ENCODE measurements at places on chromosomes 13 and 19.

DNA sequence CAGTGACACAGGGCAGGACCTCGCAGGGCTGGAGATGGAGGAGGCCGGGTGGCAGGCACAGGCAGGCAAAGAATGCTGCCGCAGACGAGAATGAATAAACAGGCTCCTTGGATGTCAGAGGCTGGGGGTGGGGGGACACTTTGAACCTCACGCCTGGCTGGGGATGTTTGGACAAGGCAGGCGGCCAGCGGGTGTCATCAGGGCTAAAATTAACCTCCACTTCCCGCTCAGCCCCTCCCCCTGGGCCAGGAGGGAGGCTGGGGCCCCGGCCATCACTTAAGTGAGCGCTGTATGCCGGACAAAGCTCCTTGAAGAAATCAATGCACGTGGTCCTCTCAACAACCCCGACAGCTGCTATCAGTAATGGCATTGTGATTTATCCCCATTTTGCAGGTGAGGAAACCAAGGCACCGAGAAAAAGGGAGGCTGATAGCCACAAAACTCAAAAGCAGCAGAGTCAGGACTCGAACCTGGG lies 10.3 kb upstream of the FUT5 start:
- DNase-seq = no peak

DNA sequence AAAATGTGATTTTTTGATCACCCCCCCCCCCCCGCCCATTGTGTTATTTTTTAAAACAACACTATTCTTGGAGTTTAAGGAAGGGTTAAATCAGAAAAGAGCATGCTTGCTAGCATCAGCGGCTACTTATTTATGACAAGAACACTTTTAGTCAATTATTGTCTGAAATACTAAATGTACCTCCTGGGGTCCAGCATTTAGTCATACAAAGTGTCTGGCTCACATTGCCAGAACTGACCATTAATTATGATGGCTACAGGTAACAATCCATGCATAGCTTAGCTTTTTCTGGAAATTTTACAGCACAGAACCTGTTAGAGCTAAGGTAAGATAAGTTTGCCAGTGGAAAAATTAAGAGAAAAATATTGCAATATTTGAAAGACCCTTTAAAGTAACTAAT lies 90.1 kb downstream of the PCDH9 start:
- DNase-seq = no peak

- DNase-seq = no peak
Observed at GRCh38 chr13:52846567-52847321, 1.7 kb downstream of the PCDH8 start.

DNA sequence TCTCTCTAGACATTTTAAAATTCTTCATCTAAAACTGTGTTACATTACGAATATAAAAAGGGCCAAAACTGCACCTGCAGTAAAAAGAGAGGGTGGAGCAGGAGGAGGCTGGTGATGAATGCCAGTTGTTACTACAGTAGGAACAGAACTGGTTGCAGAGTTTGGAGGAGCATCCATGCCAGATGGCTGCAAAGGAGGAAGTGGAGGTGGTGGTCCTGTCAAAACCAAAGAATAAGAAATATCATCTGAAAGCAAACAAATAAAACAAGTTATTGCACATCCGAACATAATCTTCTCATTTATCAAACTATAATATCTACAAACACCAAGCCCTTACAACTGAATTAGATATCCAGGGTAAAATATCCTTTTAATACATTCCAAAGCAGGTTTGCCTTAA lies 40.1 kb downstream of the RBM26 start:
- no peak for DNase-seq

DNA sequence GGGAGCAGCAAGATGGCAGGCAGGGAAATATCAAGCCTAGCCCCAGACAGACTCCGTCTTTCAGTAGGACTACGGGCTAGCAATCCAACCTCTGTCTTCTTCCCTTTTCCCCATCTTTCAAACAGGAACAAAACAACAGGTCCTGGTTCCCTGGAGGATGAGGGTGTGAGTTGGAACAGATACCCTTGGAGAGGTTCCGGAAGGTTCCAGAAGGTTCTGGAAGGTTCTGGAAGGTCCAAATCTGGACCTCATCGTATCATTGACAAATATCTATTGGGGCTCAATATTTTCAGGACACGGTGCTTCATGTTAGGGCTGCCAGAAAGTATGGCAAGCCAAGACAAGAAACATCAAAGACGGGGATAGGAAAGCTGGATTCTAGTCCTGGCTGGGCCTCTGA lies 28.5 kb upstream of the FEM1A start:
- no peak for DNase-seq

All from NCI-H1436 (cell line).